ENCODE measurements at places on chromosomes 1 and 21. TPM values are rescaled to one million over a fixed set of nuclear protein-coding genes. Genes with fewer than 3 reads are reported as not detected.

Gene FMO4
- polyA plus RNA-seq, result 17.4 TPM

Gene VANGL2
- 42.7 TPM for polyA plus RNA-seq

Gene GBP6
- polyA plus RNA-seq, result 0.45 TPM

Gene FLG2
- 0.23 TPM for polyA plus RNA-seq

Gene ATAD3C
- polyA plus RNA-seq, result 3.6 TPM

All from left lung (tissue), 14 donors.